CD4-positive, alpha-beta T cell treated with Interferon alpha-2 for 1 hour (primary cell): ENCODE measurements at places on chromosomes 16 and 17.

GRCh38 chr17:40843242-40843641 is 20.8 kb upstream of the KRT10 start:
- no peak for DNase-seq

DNA sequence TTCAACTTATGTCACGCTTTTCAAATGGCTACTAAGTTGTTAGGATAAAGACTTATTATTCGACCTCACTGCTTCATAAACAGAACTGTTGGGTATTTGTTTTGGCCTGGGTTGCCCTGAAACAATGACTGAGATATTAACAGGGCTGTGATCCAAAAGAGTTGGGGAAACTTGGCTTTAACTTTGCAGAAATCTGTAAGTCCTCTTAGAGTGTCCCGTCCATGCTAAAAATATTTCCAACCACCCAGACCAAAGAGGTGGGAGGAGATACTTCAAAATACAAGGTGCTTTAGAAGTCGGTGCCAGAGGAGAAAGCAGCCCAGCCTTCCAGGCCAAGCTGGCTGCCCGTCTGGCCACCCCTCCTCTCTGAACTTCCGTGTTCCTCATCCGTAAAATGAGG is 16.1 kb upstream of the SPATA32 start:
- DNase-seq, result no peak

DNA sequence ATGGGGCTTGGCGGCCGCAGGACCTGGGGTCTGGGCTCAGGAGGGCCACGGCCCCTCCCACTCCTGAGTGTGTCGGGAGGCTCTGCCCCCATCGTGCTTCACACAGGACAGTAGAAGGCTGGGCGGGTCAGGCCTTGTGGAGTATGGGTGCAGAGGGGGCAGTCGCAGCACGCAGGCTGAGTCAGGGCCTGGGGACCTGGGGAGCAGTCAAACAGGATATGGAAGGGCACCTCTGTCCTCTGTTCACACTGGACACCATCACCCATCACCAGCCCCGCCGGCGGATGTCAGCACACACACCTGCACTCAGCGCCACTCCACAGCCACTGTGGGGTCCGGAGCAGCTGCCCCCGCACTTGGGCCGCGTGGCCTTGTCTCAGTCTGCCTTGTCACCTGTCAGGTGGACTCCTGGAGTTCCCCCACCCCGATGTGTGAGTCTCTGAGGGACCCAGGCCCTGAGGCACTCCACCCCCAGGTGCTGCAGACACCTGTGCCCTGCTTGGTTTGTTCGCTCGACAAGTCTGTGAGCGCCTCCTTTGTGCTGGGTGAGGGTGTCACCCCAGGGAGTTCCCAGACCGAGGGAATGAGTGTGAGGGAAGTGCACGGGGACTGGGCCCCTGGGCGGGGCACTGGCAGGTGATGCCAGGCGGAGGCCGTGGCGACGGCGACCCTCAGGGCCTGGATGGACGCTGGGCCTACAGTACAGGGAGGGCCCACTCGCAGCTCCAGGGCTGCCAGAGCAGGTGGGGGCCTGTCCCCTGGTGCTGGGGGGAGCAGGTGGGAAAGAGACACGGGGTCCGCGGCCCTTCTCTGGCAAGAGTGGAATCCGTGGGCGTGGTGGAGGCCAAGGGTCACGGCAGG is 31.7 kb downstream of the ZFPM1 start:
- DNase-seq, result no peak

GRCh38 chr17:4515501-4515900 is 16.8 kb downstream of the SPNS2 start:
- DNase-seq, result no peak

GRCh38 chr17:55271958-55272710 is 7.4 kb downstream of the HLF start:
- DNase-seq, result no peak

- DNase-seq, result no peak
These were observed at the start of gene MT3 for GRCh38 chr16:56589141-56590039. MT3 (plus strand) TSS chr16:56589528; CDS start chr16:56589591, 63 bp downstream.

GRCh38 chr16:31250782-31251384 is 8.9 kb upstream of the ITGAM start:
- no peak for DNase-seq

DNA sequence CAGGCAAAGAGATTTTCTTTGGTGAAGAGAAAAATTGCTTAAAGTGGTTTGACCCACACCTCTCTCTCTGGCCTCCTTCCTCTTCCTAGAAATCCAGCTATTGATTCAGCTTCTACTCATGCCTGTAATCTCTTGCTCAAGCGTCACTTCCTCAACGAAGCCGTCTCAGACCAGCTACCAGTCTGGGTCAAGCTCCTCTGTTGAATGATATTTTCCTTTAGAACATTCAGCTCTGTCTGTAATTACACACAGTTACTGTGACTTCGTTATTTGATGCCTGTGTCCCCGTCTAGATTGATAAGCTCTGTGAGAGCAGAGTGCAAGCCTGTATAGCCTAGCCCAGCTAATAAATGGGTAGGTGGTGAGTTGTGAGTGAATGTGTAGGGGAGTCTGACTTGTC is 168.5 kb downstream of the GRIN2A start:
- DNase-seq, result no peak

DNA sequence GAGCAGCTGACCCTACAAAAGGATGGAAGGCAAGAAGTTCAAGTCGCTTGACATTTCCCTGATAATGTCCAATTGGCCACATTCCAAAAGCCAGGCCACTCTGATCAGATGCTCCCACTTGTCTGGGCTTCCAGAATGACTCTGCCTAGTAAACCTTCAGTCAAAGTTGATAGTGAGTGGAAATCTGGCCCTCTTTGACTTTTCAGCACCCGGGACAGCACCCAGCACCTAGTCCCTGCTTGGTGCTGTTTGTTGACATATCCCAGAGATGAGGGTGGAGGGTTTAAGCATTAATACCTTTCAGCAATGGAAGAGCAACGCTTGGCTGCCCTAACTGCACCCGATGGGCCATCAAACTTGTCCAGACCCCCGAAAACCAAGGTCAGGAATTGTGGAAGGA is 131.3 kb downstream of the AIPL1 start:
- DNase-seq, result no peak

GRCh38 chr16:81997738-81998137 is 13.5 kb downstream of the SDR42E1 start:
- DNase-seq, result no peak

DNA sequence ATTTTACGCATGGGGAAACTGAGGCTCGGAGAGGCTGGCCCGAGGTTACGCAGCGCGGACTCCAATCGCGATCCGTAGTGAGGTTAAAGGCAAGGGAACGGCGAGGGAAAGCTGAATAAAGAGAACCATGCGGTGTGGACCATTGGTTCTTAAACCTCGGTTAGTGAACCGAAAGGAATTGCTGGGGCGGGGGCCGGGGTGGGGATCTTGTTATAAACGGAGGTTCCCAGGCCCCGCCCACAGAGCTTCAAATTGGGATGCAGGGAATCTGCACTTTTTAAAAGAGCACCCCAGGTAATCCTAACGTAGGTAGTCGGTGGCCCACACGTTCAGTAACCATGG is 524 bp downstream of the IQCK start:
- no peak for DNase-seq
